ENCODE measurements at places on chromosomes 2 and 18.

GRCh38 chr18:77985526-77986281, 736.1 kb downstream of the GALR1 start:
- DNase-seq: no peak

DNA sequence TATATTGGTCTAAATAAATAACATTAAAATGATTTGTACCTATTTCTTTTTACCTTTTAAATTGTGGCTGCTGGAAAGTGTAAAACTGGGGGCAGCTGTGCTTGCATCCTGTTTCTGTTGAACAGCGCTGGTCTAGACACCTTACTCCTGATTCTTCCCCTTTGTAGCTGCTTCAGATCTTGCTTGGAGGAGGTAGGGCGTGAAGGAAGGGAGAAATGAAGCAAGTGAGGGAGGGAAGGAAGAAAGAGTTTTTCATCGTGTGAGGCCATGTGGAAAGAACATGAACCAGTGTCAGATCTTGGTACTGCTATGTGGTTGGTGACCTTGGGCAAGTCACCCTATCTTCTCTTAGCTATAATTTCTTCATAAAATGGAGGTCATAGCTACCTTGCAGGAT, 89.0 kb upstream of the SEC11C start:
- no peak for DNase-seq

- DNase-seq: no peak
These were observed 63.4 kb upstream of the PLA2R1 start for GRCh38 chr2:160125828-160126227.

DNA sequence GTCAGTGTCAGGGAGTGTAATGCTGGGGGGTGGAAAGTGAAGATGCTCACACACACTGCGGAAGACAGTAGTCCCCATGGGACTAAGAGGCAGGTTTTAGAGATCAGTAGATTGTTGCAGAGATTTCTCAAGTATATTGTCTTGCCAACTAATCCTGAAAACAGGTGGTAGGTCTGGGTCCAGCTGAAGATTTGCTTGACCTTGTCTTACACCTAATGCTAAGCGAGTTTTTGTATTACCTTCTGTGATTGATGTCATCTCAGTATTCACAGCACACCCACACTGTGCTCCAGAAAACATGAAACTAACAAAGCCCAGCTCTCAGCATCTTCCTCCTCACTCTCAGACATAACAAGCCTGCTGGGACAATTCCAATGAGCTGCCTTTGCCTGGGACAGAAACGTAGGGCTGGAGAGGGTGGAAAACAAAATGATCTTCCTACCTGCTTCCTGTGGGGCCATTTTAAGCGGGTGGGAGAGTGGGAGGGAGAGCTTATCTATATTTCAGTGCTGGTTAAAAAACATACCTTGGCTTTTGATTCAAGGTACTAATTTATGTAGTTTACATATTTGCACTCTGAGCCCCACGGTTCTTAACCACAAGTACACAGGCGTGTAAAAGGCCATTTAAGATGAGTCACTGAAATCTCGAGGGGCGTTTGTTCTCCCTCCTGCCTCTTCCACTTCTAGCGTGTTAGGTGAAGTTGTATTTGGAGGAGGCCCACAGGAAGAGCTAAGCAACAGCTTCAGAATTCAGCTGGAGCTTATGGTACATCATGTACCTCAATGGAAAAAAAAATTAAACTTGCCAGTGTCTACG, 23.1 kb upstream of the RBMS1 start:
- DNase-seq: no peak

DNA sequence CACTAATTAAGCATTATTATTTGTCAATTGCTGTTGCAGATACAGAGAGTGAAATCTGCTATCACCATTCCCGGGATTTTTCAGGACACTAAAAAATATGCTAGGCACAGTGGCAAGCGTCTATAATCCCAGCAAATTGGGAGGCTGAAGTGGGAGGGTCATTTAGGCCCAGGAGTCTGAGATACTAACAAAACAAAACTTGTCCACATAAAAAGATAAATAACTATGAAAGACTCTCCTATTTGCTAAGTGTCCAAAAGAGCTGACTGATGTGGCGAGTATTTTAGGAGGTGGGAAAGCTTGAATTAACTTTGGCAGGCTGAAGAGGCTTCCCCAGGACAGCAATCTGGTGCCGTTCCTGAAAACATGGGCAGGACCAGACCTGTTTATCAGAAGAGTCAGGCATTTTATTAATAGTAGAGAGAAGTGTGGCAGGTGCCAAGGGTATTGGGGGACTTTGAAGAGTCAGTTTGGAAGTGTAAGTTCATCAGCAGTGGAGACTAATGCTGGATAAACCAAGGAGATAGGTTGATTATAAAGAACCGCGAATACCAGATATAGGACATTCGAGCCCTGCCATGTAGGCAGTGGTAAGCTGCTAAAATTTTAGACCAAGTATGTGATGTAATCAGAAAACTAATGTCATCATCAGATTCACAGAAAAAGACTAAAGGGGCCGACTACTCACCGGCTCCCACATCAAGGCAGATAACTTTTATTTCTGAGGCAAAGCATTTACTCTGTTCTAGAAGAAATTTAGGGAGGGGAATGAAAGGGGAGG, 201.8 kb downstream of the EPHA4 start:
- DNase-seq: no peak

- DNase-seq: no peak
These were observed 166.2 kb downstream of the TDRD15 start for GRCh38 chr2:21289989-21290388.

GRCh38 chr2:103364177-103364576, 602.3 kb downstream of the TMEM182 start:
- DNase-seq: no peak

DNA sequence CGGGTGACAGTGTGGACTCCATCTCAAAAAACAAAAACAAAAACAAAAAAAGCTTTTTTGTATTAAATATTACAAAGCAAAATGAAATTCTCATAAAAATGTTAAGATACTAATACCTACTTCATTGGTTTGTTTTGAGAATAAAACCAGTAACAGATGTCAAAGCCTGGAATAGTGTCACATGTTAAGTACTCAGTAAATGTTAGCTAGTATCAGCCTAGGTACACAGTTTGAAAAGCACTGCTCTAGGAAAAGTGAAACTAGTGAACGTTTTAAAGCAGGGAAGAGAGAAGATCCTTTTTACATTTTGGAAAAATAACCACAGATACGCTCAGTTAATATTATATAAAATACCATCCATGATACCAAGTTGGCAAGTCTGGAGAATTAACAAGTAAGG, 37.1 kb upstream of the ADAM17 start:
- no peak for DNase-seq

GRCh38 chr2:155393406-155393805, 694.9 kb downstream of the KCNJ3 start:
- no peak for DNase-seq

DNA sequence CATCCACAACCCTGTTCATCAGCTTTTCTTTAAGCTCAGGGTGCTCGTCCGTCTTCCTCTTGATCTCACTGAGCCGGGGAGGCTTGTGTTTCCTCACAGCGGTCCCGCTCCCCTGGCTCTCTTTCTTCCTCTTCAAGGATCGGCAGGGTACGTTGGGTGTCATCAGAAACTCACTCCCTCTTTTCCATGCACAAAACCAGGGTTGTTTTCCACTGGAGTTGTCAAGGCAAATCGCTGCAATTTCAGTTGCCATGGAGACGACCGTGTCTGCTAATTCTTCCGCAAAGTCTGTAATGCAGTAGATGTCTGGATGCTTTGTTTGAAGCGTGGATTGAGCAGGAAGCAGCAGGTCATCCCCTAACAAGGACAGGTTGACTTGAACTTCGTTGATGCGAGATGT, 146.4 kb downstream of the DAW1 start:
- DNase-seq: no peak

DNA sequence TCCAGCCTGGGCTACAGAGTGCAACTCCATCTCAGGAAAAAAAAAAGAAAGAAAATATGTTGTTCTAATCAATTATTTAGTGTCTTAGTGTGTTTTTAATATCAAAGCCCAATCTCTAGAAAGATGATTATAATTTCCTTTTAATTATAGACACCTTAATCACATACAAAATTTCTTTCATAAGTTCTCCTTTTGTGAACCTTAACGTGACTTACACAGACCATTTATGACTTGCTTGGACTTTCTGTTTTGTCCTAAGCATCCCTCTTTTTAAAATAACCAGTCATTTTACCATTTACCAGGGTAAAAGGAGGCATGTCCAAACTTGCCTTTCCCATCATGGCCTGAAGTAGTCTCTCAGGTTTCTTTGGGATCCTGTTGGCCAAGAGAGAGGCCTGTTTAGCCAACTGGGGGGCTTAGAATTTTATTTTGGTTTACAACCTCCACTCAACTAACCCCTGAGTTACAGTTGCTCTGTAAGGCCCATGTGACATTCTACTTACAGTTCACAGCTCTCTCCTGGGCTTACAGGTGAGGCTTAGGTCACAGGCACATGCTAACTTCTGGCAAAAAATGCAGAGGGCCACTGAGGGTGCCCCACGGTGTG, 23.9 kb upstream of the GPR155 start:
- DNase-seq: no peak

DNA sequence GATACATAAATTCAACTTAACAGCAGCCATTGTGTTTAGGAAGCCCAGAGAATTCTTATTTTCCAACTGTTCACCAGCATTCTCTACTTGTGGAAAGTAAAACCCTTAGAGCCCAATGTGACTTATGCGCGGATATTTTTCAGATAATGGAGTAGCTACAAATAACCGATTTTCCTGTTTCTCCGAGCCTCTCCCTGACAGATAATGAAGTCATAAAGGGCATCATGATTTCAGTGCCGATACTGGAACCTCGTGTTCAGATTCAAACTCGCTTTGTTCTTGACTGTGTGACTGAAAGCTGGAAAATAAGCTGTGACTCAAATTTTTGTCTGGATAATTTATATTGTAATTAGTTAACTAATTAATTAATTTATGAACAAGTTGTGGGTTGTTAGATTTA, 228.2 kb downstream of the VAPA start:
- no peak for DNase-seq

- DNase-seq: no peak
These were observed 247.5 kb downstream of the MREG start for GRCh38 chr2:215765729-215766360.

DNA sequence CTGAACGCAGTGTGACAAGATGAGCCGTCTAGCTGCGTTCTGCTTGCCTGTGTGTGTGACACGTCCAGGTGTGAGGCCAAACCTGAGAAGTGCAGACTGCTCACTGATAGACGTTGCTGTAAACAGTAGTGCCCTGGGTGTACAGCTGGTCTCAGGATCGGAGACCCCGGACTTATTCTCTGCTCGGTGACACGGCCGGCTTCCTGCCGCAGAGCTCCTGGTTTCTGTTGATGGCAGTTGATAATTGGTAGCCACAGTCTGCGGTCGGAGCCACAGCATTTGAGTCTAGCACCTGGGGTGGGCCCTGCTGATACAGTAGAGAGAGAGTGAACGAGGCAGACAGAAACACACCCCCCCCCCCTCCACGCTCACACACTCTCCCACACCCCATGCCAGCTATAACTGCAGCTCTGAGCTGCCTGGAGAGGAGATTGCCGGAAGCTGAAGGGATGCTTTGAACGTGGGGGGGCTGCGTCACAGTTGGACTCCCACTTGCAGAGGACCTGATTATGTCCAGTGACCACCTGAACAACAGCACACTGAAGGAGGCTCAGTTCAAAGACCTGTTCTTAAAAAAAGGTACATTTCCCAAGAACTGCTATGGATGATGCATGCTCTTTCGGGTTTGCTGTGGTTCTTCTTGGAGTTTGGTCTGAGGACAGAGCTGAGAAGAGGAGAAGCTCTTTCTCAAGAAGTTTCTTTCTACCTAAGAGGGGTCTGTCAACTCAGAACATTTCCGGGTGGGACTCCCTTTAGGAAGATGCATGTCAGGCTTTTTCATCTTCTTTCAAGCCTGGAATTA, 114.0 kb downstream of the FAM210A start:
- DNase-seq: no peak

DNA sequence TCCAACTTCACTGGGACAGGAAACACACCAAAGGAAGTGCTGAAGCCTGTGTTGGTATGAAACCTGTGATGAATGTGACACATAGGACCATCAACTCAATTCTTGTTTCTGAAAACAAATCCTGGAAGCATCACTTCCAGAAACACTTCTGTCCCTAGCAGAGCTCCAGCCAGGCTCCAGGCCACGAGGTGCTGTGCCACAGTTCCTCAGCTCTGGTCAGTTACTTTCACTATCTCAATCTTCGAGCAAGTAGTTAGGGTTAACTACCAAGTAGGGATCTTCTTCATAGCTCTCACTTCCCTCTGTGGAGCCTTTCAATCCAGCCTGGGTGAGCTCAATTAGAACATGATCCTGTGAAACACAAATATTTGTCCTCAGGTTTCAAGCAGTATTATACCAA, 3.6 kb upstream of the LCT start:
- DNase-seq: no peak

- no peak for DNase-seq
These were observed 131.3 kb downstream of the CTIF start for GRCh38 chr18:48669991-48670750.

GRCh38 chr2:233087713-233088112, 27.6 kb downstream of the INPP5D start:
- DNase-seq: no peak

DNA sequence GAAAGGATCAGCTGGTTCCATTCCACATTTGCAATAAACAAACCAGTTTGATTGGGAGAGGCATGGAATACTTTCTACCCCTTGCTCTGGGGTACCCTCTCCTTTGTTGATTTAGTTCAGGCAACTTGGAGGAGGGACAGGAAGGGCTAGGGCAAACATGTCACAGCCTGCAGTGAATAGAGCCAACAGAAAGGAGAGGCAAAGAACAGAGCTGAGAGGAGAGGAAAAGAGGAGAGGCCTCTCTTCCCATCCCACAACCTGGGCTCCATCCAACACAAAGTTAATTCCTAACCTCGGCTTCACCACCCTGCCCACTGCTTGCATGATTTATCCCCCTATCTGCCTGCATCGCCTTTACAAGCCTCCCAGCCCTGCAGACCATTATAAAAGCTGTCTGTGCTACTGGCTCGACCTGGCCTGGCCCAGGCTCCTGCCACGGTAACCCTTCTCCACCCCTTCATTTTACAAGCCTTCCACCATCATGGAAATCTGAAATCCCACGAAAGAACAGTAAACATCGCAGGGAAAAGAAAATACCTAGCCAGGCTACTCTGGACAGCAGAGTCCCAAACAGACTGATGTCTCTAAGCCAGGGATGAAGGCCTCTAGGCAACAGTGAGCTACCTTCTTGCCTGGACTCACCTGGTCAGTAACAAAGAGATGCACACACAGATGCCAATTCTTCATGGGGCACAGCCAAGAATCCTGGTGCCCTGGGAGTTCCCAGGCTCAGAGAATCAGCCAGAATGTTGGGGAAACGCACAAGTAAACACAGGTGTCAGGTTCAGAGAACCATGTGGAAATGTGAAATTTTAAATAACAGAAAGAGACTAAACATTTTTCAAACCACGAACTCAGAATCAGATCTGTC, 43.6 kb downstream of the NHEJ1 start:
- DNase-seq: no peak

- no peak for DNase-seq
These were observed 627 bp downstream of the WDCP start for GRCh38 chr2:24046599-24046929.

GRCh38 chr2:6531304-6531703, 334.4 kb downstream of the CMPK2 start:
- no peak for DNase-seq

GRCh38 chr18:32360682-32361345, 109.9 kb downstream of the GAREM1 start:
- DNase-seq: no peak

GRCh38 chr2:113966171-113966570, 76.3 kb downstream of the ACTR3 start:
- no peak for DNase-seq

GRCh38 chr2:55311444-55311870, 42.4 kb upstream of the MTIF2 start:
- peak; percentile 10 for DNase-seq
